ENCODE measurements at places on chromosomes 5 and 9.

- DNase-seq, result no peak
Observed at GRCh38 chr5:150618588-150619281, 21.7 kb upstream of the SYNPO start.

- no peak for DNase-seq
Observed at GRCh38 chr5:180575571-180575970, 15.7 kb downstream of the SCGB3A1 start.

DNA sequence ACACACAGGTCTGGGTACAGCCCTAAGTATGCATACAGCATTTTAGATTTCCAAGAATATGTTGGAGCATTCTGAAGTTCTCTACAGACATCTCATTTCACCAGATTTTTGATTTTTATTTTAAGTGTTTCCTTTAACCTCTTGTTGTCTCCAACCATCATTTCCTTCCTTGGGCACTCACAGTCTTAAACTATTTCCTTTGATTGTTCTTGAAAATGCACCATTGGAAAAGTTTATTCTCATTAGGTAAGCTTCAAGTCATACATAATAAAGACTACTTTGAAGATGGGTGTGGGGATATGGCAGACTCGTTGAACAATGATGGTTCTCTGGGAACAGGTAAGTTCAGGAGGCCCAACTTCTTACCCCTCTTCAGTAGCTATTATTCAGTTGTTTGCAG, 1174.6 kb downstream of the CDH12 start:
- no peak for DNase-seq

- no peak for DNase-seq
Observed at GRCh38 chr9:131748411-131748955, 8.6 kb upstream of the RAPGEF1 start.

GRCh38 chr5:77832166-77832770, 56.1 kb upstream of the TBCA start:
- DNase-seq, result no peak
